Suppressor macrophage treated with lipopolysaccharide for 1 hour (primary cell): ENCODE measurements at places on chromosomes 12 and 14.

GRCh38 chr12:62435303-62436163, 31.1 kb upstream of the MON2 start:
- peak; percentile 65 for DNase-seq

DNA sequence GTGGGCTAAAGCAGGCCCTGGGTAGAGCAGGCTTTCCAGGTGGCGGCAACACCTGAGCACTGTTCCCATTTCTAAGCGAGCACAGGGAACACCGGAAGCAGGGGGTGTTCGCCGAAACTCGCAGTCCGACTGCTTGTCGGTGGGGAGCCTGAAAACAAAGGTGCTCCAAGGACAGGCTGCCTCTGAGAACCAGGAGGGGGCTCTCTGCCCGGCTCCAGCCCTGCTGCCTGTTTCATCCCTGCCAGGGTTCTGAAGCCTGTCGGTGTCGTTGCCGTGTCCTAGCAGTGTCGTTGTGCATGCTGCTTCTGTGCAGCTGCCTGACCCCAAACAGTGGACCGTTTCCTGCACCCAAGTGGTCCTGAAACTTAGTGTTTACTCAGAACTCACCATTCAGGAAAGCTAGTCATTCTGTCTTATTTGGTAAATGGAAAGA, 21.8 kb downstream of the CCNK start:
- no peak for DNase-seq

- no peak for DNase-seq
Observed at GRCh38 chr14:51129130-51129529, 34.2 kb upstream of the TRIM9 start.

DNA sequence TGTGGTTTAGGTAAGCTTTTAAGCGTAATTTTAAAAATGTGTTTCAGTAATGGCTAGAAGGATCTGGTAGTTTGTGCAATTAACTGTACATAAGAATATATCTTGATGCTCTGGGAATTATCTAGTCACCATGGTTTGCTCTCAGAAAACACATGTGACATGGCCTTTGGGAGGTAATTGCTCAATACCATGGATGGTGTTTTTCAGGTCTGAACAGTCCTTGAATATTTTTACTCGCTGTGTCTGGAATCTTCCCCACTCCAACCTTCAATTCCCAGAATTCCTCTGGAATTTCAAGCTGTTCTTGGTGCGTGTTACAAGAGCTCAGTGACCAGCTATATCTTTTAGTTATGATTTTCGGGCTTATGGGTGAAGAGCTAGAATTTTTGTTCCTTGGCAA, 85.3 kb downstream of the DAAM1 start:
- DNase-seq = no peak

- no peak for DNase-seq
Observed at GRCh38 chr14:93714605-93715004, 73.7 kb downstream of the PRIMA1 start.

GRCh38 chr14:49594347-49595091, 4.2 kb upstream of the LRR1 start:
- DNase-seq = no peak

DNA sequence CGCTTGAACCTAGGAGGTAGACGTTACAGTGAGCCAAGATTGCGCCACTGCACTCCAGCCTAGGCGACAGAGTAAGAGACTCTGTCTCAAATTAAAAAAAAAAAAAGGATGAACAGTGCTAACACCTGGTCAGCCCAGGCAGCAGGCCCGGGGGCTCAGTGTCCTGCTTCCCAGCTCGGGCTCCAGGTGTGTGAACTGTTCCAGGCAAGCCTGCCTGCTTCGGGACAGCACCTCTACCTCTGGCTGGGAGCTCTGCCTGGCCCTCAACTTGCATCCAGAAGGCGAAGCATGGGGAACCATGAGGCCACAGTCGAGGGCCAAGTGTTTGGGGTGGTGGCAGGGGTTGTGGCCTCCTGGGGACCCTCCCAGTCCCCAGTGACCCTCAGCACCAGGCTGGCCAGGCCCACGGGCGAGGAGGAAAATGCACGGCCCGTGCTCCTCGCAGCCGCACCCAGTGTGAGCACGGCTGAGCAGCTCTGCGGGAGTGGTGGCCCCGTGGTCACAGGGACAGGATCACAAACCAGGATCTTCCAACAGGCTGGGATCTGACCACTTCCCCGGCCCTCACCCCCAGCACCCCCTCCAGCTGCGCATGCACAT, 15.5 kb downstream of the CDCA4 start:
- no peak for DNase-seq

- DNase-seq = no peak
Observed at GRCh38 chr14:105126981-105127329, 41.6 kb downstream of the JAG2 start.

DNA sequence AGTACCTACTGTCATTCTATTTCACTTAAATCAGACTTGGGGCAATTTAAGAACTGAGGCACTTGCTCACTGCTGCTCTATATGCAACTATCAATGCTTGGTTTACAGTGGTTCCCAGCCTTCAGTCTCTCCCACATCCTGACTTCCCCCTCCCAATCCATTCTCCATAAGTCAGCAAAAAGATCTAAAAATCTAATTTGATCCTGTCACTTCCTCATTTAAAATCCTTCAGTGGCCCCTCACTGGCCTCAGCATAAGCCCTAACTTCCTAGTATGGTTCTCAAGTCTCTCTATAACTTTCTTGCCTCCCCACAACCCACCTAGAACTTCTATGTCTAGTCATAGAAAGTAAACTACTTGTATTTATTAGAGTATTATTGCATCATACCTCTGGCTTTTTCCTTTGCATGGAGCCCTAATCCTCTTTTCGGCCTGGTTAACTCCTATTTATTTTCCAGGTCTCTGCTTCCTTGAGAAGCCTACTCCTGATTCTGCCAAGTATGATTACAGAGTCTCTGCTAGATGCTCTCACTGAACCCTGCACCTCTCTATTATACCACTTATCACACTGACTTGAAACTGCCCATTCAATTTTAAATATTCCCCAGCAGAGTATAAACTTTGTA, 130.6 kb downstream of the RALGAPA1 start:
- peak; percentile 18 for DNase-seq

DNA sequence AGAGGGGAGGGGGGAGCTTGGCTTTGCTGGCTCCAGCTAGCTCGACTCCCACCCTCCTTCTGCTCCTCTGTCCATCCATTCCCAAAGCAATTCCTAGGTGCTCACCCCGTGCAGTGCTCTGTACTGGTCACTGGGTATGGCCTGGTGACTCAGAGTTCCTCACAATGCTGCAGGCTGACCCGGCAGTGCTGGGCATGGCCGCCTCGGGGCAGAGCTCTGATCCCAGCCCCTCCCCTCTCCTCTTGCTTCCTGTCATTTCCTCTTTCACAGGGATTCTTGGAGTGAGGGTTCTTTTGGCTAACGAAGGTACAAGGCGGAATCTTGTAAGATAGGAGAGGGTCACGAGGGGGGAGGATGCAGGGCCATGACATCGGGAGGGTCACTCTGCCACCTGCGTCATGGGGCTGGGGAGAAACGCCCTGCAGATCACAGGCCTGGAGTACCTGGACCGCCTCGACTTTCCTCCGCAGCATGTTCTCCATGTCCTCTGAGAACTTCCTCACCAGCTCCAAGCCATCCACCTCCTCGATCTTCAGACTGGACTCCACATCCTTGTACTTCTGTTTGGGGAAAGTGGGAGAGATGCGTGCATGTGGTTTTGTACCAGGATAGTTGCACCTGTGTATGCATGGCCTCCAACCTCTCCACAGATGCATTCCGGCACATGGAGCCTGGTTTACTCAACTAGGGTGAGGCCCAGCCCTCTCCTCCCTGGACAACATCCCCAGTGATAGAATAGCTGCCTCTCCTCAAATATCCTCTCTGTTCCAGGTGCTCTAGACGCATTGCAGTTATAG, 5.7 kb downstream of the CACNA2D4 start:
- DNase-seq = no peak

GRCh38 chr14:31090883-31091764, 64.9 kb upstream of the STRN3 start:
- DNase-seq = peak; percentile 87

DNA sequence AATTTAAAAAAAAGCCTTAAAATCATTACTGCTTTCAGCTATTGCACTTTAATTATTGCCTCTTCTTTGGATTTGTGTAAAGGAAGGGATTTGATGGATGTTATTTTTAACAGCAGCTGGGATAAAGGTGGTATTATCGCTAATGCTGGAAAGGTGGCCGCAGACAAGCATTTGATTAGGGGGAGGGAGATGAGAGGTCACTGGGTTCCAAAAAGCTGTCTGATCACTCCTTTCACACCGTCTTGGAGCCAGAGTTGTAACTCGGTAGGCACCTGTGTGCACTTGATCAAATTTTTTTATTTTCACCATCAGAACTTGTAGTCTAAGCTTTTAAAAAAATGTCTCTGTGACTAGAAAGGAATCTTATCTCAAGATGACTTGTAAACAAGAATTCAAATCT, 99.8 kb downstream of the AKAP6 start:
- DNase-seq = no peak

DNA sequence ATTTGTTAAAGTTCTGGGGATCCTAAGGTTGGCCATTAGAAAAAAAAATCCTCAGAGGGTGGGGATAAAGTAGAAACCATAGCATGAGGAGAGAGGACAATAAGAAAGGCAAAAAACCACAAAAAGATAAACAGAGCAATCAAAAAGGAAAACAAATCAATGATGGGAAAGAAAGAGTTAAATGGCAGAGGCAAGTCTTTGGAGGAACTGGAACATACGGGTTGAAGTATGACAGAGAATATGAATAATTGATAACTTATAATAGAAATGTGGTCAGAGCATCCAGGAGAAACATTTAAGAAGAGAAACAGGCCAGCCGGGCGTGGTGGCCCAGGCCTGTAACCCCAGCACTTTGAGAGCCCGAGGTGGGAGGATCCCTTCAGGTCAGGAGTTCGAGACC, 17.8 kb upstream of the SALL2 start:
- DNase-seq = no peak

DNA sequence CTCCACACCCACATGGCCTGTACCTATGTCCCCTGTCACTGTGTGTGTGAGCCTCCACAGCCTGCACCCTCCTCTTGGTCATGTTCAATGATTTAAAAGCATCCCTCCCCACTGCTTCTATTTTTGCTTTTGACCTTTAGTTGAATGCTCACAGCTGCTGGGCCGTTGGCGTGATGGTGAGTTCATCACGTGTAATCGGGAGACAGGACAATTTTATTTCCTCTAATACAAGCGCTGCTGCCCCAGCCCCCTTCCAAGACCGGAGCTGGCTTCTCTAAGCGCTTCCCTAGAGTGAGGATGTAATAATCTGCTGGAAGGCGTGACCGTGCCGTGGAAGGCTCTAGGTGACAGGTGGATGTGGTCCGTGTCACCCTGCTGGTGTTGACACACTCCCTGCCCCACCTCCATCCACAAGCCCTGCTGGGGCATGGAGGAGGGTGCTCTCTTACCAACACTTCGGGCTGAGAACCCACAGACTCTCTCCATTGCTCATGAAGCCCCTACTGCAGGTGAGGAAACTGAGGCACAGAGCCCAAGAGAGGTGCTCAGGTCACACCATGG, 25.4 kb downstream of the CCDC85C start:
- no peak for DNase-seq

GRCh38 chr14:84959851-84960520, 570.0 kb upstream of the FLRT2 start:
- no peak for DNase-seq

- DNase-seq = peak; percentile 44
Observed at GRCh38 chr14:89201645-89202044, 215.4 kb downstream of the FOXN3 start.

GRCh38 chr12:70853326-70853725, 67.2 kb downstream of the PTPRR start:
- DNase-seq = peak; percentile 52

DNA sequence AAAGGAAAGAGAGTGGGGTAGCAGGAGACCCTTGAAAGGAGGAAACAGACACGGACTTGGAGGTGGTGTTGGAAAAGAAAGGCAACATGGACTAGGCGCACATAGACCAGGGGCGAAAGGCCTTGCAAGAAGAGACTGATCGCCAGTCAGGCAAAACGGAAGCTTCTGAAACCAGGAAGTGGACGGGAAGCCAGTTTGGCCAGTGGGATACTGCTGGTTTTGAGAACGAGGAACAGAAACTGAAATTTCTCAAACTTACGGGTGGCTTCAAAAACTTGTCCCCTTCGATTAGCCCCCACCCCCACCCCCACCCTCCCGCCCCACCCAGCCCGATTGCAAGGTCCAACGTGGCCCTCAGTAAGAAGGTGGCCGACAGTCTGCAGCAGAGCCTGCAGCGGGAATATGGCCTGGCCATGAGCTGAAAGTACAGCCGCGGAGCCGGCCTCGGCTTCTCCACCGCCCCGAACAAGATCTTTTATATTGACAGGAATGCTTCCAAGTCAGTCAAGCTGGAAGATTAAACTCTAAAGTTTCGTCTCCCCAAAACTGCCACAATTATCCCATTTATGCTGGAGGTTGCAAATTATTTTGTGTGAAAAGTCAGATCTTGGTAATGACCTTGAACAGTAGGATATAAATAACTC, 364.7 kb downstream of the BCAT1 start:
- DNase-seq = peak; percentile 46

DNA sequence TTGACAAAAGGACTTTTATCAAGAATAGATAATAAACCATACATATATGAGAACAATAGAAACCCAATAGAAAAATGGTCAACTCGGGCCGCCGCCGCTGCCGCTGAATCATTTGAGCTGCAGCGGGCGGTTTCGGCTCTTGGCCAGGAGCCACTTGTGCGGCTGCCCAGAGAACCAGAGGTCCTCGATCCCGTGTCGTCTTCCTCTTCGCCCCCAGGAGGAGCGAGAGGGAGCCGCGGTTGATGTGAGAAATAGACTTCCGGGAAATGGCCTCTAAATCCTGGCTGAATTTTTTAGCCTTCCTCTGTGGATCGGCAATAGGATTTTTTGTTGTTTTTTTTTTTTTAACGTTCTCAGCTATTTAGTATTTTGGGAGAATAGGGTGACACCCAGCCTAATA, 44.8 kb downstream of the CPSF6 start:
- DNase-seq = peak; percentile 84

GRCh38 chr14:54133896-54134295, 177.3 kb upstream of the BMP4 start:
- no peak for DNase-seq

DNA sequence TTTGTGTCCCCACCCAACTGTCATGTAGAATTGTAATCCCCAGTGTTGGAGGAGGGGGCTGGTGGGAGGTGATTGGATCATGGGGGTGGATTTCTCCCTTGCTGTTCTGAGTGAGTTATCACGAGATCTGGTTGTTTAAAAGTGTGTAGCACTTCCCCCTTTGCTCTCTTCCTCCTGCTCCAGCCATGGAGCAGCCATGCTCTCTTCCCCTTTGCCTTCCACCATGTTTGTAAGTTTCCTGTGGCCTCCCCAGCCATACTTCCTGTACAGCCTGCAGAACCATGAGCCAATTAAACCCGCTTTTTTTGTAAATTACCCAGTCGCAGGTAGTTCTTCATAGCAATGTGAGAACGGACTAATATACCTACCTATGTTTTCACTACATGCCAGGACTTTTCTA, 2.6 kb upstream of the POC1B start:
- DNase-seq = no peak

DNA sequence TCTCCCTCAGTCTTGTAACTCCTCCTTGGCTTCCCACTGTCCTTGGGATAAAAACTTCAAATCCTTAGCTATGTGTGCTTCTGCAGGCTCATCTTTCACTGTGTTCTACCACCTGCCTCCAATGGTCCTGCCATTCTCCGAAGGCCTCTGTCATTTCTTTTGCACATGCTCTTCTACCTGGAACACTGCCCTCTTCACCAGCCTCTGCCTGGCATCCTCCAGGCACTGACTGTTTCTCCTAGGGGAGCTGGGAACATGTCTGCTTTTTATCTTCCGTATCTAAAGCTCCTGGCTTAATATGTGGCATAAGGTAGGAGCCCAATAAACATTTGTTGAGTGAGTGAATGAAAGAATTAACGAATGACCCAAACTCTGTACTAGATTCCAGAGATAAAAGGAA, 603.3 kb upstream of the TMEM132C start:
- no peak for DNase-seq

- DNase-seq = no peak
Observed at GRCh38 chr12:16530268-16530850, 75.6 kb downstream of the LMO3 start.
